ENCODE measurements at places on chromosomes 3 and 15.

- no peak for DNase-seq
These were observed 21.9 kb upstream of the SSR3 start for GRCh38 chr3:156576651-156577348.

GRCh38 chr3:10010421-10010877 is 15.8 kb upstream of the FANCD2 start:
- DNase-seq, result no peak

- peak; percentile 47 for DNase-seq
These were observed 74.2 kb downstream of the CRTC3 start for GRCh38 chr15:90603893-90604292.

DNA sequence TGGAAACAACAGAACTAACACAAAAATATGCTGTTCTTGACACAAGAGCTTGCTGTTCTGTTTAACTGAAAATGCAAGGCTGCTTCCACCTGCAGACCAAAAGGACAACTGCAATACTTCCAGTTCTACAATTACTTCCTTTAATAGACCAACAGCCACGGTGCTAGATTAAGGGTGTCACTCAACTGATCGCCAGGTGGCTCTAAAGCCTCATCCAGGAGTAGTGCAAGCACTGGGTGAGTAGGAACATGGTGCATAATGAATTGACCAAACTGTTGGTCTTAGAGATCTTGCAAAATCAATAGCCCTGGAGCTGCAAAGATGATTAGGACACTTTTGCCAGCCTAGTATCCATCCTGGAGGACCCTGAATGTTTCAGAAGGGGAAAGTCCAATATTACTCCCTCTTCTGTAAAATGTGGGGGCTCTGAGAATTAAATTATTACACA is 3.6 kb upstream of the CLDN16 start:
- peak; percentile 11 for DNase-seq

DNA sequence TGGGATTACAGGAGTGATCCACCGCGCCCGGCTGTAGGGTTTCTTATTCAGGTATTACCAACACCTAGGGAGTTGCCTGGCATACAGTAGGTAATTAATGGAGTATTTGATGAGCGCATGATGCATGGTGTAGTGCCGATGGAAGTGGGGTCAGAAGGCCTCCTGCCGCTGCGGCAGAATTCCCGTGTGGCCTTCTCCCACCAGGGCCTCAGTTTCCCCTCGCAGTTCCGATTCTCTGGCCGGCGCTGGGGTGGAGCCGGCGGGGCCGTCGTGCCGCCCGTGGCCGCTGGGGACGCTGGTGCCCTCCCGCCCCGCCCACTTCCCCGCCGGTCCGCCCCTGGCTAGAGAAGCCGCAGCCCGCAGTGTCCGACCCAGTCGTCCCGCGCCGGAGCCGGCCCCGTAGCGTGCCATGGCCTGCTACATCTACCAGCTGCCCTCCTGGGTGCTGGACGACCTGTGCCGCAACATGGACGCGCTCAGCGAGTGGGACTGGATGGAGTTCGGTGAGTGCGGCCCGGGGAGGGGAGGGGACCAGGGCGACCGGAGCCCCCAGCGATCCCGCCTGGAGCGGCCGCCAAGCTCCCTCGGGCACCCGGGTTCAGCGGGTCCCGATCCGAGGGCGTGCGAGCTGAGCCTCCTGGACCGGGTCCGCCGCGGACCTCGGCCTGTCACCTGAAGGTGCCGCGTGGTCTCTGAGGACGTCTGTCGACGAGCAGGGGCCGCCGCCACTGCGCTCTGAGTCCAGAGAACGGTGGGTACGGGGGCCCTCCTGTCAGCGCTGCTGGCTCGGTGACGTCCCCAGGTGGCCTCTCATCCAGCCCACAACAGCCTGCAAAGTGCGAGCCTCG is at the start of gene IRAK2:
Gene IRAK2, plus strand, starts transcription at position 374 of the 848 bp plus-strand sequence. Its CDS starts 36 bp downstream, at position 410.
- peak; percentile 62 for DNase-seq

- no peak for DNase-seq
These were observed 35.8 kb downstream of the ABI3BP start for GRCh38 chr3:100957261-100957986.

DNA sequence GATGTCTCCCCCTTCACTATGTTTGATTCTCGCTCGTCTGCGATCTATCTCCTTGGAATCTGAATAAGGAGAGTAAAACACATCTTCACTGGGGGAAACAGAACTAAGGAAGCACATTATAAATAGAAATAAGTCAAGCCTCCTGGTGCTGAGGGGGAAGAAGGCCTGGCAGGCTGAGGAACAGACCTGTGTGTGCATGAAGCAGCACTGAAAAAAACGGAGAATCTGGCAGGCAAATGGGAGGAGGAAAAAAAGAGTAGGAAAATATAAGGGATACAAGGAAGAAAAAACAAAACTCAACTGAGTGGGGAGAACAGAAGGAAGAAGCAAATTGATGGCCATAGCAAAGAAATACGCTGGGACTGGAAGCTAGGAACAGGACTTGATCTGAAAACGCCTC is 25.7 kb downstream of the PARP16 start:
- no peak for DNase-seq

- no peak for DNase-seq
These were observed 778 bp downstream of the MTMR10 start for GRCh38 chr15:30990446-30991254.

DNA sequence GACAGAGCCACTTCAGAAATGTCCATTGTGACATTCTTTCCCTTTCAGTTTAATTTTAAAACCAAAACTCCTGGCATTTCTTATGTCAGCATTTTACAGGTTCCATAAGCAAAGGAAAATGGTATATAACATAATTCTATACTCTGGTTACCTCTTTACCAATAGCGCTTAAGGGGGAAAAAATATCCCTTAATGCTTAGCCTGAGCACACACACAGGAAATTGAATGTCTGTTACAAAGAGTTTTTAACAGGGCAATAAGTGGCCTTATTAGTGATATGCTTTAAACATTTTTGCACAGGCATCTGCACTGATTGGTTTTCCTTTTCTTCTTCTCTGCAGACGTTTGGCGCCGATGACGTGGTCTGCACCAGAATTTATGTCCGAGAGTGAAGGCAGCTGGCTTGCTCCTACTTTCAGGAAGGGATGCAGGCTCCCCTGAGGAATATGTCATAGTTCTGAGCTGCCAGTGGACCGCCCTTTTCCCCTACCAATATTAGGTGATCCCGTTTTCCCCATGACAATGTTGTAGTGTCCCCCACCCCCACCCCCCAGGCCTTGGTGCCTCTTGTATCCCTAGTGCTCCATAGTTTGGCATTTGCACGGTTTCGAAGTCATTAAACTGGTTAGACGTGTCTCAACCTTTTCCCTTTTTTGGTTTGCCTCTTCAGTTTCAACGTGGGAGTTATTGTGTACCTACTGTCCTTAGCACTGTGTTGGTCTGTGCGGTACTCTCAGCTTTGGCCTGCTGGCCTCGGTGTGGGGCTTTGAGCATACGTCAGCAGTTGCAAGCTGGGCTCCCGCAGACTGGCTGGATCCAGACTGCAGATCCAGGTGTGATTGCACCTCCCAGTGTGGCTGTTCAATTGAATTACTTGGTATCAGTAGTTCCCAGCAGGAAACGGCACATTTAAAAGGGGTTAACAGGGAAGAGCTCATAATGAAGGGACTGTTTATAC is 7.7 kb downstream of the CRABP1 start:
- no peak for DNase-seq

DNA sequence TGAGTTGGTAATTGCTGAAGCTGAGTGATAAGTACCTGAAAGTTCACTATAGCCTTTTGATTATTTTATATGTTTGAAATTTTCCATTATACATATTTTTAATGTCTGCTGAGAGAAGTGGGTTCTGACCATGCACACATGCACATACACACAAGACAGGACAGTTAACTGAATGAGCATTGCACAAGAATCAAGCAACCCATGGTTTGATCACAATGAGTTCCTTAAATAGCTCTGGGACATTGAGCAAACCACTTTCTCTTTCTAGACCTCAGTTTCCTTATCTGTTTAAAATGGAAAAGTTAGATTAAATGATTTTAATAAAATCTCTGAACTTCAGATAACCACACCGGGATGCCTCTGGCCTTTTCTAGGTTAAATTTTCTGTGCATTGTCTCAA is 26.7 kb downstream of the SNTN start:
- DNase-seq, result no peak

GRCh38 chr3:194306109-194306686 is 44.9 kb downstream of the CPN2 start:
- DNase-seq, result no peak

- DNase-seq, result no peak
These were observed 15.4 kb downstream of the ANPEP start for GRCh38 chr15:89799011-89799911.

- no peak for DNase-seq
These were observed 135.9 kb upstream of the NSMCE3 start for GRCh38 chr15:29405564-29405963.

GRCh38 chr15:60917461-60918145 is 311.5 kb downstream of the RORA start:
- no peak for DNase-seq

DNA sequence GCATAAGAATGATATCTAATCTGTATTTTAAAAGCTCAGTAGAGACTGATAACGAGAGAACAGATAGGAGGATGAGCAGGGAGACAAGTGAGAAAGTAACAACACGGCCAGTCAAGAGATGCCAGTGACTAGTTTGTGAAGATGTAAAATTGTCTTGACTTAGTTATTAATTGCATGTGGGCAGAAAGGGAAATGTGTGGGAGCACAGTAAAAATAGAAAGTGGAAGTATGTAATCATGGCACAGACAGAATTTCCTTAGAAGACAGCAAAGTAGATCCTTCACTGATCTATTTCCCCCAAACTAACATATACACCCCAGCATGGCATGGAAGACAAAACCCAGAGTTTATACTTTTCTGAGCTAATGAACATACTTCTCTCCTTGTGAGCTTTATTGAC is 344.5 kb downstream of the FGF12 start:
- DNase-seq, result no peak

- DNase-seq, result no peak
These were observed 354.9 kb downstream of the RSL24D1 start for GRCh38 chr15:54841701-54842305.

DNA sequence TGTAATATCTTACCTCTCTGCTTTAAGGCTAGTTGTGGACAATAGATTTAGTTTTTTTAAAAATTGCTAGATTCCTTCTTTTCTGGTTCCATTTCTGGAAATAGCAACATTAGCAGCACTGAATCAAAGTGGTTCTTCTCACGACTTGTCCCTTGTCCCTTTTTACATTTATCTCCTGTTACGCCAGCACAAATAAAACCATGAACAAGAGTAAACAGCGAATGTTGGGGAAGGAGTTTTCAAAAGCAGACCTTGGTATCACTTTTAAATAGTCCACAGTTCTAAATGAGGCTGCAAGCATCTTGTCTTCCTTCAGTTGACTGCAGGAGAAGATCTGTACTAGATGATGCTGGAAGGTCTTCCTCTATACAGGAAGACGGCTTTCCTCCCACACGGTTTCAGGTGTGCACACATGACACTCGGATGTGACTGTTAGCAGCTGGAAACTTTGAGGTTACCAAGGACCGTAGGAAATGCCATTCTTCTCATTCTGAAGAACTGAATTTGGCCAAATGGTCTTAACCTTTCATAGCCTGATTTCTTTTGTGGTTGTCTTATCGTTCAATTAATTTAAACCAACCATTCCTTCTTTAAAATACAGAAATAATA is 251.0 kb upstream of the ICE2 start:
- DNase-seq, result no peak

DNA sequence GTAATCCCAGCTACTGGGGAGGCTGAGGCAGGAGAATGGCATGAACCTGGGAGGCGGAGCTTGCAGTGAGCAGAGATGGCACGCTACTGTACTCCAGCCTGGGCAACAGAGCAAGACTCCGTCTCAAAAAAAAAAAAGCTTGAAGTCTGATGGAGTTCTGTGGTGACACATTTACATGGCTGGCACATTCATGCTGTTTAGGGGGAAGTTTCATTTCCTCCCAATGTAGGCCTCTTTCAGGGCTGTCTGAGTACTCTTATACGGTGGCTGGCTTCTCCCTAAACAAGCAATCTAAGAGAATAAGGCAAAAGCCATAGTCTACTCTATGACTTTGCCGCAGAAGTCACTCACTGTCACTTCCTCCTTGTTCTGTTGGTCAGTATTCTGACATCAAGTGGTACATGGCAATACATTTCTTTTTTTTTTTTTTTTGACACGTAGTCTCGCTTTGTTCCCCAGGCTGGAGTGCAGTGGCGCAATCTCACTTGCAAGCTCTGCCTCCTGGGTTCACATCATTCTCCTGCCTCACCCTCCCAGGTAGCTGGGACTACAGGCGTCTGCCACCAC is 41.2 kb downstream of the OIP5 start:
- no peak for DNase-seq

GRCh38 chr3:119898478-119899191 is 116.7 kb downstream of the NR1I2 start:
- DNase-seq, result no peak

- DNase-seq, result no peak
These were observed 50.3 kb upstream of the PLXND1 start for GRCh38 chr3:129656659-129657247.

DNA sequence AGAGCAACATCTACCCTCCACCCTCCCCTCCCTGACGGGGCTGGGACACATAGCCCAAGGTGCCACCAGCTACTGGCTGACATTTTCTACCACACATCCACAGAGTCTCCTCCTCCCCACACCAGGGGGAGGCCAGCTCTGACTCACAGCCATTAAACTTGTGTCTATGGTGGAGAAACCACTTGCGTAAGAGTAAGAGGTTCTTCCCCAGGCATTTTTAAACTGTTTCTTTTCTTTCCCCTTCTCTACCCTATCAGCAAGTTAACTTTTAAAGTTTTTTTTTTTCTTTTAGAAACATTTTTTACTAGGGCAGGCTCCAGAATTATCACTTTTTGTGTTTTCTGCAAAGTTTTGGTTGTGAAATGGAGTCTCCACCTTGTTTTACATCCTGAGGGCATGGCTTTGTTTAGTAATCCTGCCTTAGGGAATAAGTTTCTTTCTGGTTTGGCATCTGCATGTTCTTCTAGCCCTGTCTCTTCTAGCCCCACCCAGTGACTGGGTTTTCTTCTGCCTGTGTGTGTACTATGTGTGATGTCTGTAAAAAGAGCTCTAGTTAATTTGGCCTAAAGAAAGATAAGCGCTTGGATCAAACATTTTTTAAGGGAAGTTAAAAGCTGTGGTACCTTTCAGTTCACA is 148.8 kb upstream of the GADL1 start:
- no peak for DNase-seq

DNA sequence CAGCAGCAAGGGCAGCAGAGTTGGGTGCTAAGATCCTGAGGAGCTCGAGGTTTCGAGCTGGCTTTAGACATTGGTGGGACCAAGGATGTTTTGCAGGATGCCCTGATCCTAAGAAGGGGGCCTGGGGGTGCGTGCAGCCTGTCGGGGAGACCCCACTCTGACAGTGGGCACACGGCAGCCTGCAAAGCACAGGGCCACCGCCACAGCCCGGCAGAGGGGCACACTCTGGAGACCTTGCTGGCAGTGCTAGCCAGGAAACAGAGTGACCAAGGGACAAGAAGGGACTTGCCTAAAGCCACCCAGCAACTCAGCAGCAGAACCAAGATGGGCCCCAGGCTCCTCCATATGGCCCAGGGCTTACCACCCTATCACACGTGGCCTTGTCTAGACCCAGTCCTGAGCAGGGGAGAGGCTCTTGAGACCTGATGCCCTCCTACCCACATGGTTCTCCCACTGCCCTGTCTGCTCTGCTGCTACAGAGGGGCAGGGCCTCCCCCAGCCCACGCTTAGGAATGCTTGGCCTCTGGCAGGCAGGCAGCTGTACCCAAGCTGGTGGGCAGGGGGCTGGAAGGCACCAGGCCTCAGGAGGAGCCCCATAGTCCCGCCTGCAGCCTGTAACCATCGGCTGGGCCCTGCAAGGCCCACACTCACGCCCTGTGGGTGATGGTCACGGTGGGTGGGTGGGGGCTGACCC is 18.8 kb downstream of the SEC61A1 start:
- DNase-seq, result no peak
